ENCODE measurements at places on chromosomes 2 and 18.

- DNase-seq, result no peak
Measured at GRCh38 chr2:205054789-205055188, 509.5 kb downstream of the PARD3B start.

- DNase-seq, result no peak
Measured at GRCh38 chr2:36455788-36456187, 100.2 kb downstream of the CRIM1 start.

DNA sequence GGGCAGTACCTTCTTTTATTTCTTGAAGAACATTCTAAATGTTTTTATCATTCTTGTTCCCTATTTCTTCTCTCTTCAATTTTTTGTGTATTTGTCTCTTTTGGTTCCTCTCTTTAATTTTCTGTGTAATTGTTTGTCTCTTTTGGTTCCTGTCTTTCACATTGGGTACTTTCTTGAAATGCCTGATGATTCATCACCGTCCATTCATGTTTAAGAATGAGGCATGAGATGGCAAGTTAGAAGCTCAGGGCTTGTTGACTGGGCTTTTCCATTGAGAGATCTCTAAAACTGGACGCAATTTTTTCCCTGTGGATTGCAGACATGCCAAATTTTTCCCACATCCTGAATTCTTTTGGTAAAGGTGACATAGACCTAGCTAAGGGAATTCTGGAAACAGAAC, 33.7 kb upstream of the IL1R2 start:
- DNase-seq, result no peak

DNA sequence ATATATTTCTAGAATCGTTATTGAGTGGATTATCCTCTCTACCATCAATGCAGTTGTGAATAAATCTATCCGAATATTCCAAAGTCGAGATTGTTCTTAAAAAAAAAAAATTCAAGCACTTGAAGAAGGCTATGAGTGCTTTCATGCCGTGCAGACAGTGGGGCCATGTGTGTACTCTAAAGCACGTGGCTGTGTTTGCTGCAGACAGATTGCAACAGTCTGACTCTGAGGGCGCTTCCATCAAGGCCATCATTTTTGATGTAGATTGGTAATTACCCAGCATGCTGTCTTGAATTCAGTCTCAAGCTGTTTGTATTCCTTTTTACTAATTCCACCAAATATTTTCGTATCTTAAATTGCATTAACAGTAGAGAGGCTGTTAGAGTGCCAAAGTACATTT, 325.9 kb upstream of the LINC00305 start:
- DNase-seq, result peak; percentile 12

GRCh38 chr2:196902828-196903227, 23.7 kb downstream of the PGAP1 start:
- DNase-seq, result no peak

DNA sequence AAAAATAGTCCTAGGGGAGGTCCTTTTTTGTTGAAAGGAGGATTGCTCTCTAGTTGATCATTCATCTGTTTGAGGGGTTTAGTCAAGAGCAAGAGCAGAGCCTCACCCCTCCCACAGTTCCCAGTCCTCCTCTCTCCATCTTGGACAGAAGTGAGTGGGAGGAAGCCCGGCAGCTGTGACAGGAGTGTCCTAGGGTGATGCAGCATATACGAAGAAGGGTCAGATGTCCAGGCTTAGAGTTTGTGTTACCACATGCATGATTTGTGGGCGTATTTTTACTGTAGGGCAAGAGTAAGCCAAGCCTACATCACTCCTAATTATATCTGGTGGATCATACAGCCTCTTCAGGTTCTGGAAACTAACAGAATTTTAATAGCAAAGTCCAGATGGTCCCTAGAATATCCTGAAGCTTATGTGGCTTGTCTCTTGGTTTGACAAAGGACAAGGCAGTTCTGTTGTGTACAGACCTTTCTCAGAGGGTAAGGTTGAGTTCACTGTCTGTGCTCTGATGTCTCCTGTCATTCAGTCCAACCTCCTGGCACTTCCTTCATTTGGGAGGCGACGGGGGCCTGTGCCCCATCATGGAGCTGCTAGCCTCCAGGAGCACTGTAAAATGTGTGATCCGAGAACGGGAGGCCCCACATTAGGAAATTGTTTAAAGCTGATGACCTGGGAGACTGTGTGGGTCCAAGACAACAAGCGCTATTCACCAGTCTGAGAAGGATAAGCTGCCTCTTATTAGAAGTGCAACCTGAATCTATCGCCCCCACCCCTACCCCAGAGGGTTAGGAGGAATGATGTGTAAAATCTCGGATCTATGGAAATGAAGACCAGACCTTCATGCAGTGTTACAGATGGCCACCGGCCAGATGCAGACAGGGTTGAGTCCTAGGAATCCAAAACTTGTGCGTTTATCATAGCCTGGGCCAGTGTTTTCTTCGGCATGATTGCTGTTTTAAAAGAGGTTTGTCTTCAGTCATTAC, 6.9 kb downstream of the CEP68 start:
- no peak for DNase-seq

DNA sequence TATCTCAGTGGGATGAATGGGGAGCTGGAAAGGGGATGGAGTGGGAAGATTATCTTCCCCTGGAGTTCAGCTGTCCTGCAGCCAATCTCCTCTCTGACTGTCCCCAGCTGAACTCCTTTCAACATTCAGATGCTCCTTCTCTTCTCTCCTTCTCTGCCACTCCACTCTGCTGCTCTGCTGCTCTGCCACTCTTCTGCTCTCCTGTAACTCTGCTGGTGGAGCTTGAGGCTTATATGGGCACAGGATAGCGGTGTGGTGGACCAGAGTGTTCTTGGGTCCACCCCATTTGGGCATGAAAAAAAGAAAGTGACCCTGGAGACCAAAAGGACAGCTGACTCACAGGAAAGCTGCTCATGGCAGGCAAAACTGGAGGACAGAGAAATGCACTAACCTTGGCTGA, 26.6 kb downstream of the FAHD2B start:
- DNase-seq, result no peak

GRCh38 chr2:72211777-72212485, 64.3 kb upstream of the CYP26B1 start:
- no peak for DNase-seq

DNA sequence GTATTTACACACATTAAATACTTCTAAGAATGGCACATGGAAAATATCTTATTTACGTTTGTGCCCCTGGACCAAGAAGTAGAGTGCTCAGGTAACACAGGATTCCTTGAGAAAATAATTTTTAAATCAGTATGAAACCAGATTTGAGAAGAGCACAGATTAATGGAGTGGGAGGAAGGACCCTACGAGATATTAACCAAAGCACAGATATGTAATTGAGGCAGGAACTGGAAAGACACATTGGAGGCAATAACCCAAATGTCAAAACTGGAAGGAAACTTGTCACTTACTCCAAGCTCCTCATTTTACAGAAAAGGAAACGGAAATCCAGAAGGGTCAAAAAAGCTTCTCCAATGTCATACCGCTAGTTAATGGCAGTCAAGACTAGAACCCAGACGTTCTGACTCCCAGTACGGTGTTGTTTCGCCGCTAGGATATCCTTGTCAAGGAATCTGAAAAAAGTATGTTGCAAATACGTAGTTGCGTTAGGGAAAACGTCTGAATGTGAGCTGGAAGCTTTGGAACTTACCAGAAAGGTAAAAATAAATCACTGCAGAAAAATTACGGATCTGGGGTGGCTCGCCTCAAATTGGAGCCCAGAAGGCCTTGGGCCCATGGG, 634 bp downstream of the MTIF2 start:
- no peak for DNase-seq

DNA sequence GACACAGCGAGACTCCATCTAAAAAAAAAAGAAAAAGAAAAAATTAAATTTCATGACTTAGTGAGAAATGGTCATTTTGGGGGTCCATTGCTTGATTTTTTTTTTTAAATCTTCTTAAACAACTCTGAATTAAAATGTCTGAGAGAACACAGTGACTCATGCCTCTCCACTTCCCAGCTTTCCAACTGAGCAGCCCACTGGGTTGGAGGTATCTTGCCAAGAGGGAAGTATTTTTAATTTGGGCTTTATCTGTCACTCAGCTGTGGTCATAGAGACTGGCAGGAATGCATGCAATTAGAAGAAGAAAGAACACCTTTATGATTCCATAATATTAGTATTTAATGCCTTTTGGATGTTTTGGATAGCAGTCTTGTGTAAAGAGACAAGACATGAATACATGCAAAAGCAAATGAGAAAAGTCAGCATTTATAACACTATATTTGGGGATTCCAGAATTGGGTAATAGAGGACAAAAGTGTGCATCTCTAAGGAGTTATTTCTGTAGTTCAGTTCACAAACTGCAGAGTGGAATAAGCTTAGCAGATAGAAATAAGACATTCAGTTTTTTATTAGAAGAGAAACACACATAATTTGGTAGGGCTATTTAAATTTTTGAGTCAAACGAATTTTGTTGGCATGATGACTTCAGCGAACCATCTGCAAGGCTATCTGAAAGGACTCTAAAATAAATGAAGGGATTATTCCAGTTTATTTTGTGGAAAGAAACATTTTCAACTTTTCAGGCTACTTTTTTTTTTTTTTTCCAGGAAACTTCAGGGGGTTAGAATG, 254.8 kb downstream of the TGIF1 start:
- DNase-seq, result no peak

- no peak for DNase-seq
Measured at GRCh38 chr2:144943293-144943941, 423.5 kb upstream of the ZEB2 start.

DNA sequence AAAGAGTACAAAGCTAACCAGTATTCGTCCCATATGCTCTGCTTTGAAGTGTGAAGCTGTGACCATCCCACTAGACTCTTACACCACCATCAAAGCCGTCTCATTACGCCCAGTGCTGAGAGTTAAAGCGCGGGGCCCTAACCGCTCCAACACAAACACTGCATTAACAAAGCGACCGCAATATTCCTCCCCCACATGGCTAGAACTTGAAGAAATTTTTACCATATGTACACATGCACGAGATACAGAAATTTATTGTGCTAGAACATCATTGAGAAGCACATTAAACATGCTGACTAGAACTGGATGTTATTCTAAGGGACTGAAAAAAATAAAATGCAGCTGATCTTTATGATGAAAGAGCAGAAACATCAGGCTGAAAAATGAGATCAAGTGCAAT, 20.5 kb downstream of the FTCDNL1 start:
- no peak for DNase-seq

DNA sequence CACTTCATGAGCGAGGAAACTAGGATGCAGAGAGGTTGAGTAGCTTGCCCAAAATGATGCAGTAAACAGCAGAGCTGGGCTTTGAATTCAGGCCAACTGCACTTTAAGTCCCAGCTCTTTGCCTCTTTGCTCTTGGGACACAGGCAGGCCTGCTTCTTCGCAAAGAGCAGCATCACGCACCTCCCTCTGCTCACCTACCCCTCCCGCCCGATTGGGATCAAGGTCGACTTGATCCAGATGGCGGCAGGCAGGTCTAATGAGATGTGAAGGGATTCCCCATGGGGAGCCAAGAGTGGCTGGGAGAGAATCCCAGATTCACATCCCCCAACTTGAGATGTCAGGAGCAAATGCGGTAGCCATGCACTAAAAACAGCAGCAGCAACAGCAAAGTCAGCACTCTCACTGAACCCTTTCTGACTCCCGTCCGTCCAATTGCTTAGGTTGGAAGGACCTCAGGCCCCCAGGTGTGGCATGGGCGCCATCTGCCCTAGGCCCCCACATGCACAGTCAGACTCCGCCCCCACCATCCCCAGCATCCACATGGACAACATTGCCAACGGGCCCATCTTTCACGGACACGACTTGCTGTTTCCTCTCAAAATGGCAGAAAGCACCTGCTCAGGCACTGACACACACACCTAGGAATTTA, 84.3 kb upstream of the MAP4K4 start:
- peak; percentile 94 for DNase-seq

DNA sequence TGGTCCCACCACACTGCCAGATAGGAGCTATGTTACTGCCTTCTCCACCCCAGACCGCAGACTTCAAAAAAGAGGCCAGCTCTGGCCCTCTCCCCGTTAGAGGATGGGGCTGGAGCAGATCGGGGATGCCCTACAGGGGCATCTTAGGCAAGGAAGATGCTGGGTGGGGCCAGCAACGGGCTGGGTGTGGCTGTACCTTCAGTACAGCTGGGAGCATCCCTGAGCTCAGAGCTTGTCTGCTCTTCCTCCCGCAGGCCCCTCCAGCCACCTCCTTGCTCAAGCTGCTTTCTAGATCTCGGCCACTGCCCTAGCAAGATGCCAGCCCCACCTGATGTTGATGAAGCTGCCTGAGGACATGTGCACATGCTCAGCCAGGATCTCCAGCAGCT, 9.8 kb downstream of the PTPRN start:
- DNase-seq, result no peak

- DNase-seq, result no peak
Measured at GRCh38 chr2:23734416-23734815, 192.5 kb downstream of the ATAD2B start.

DNA sequence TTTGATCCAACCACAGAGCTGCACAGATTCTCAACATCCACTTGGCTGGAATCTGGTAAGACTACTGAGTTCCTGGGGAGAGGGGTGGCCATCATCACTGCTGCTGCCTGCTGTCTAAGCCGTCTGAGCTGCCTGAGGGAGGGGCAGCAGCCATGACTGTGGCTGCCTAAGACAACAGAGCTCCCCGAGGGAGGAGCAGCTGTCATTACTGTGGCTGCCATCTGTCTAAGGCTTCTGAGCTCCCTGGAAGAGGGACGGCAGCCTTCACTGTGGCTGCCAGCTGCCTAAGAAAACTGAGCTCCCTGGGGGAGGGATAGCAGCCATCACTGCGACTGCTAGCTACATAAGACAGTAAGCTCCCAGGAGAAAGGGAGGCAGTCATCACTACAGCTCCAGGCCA, 584.4 kb downstream of the NR4A2 start:
- peak; percentile 97 for DNase-seq

DNA sequence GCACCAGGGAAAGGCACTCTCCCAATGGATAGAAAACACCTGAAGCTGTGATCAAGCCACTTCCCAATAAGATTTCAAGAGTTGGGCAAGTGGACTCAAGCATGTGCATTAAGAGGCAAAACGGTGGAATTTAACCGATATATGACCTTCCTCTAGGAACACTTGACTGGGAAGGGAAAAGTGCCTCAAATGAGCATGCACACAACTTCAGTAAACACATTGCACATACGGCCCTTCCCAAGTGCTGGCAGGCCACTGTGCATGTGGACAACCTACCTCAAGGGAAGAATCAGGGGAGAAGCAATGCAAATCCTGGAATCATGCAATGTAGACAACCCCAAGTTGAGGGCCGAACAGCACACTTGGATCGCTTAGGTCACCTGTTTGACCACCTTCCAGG, 23.9 kb upstream of the SH3RF3 start:
- no peak for DNase-seq

GRCh38 chr18:56121669-56122068, 516.7 kb downstream of the TXNL1 start:
- DNase-seq, result no peak

Data from NCI-H2171 (cell line).